ENCODE measurements at places on chromosomes 6 and 20. TPM values are rescaled to one million over a fixed set of nuclear protein-coding genes. Genes with fewer than 3 reads are reported as not detected.

Gene ME1
- total RNA-seq = 11.3 TPM

Gene GMPR
- total RNA-seq = 8.1 TPM

Gene SLC32A1
- under 0.01 TPM for total RNA-seq

Gene MMP24
- 0.56 TPM for total RNA-seq

Gene GPSM3
- total RNA-seq = 1.5 TPM

Gene XKR7
- under 0.01 TPM for total RNA-seq

Gene SLA2
- total RNA-seq = under 0.01 TPM

Gene SERPINB6
- 120 TPM for total RNA-seq

Gene UNC5CL
- total RNA-seq = not detected

Gene TRIM40
- not detected for total RNA-seq

Gene PRPF6
- total RNA-seq = 65.6 TPM

Gene TPD52L1
- total RNA-seq = 7.5 TPM

Gene GHRH
- not detected for total RNA-seq

Gene C6orf58
- 0.19 TPM for total RNA-seq

Gene CAP2
- total RNA-seq = 17.8 TPM

Gene NKAPL
- total RNA-seq = 2.1 TPM

Gene CFAP61
- 0.19 TPM for total RNA-seq

Measured in regular cardiac myocyte (primary cell).